A549 treated with GW870086 at 1 μM for 4 hours (cell line): ENCODE measurements at places on chromosomes 13 and 19. TPM values are rescaled to one million over a fixed set of nuclear protein-coding genes. Genes with fewer than 3 reads are reported as not detected.

The LAIR1 gene
- 0.18 TPM in 1 of 5 replicates, not detected in the others for total RNA-seq

The OLFM2 gene
- total RNA-seq, result 8.6 to 12.8 TPM (median 10.4 TPM) in 5 replicates

The ZNF610 gene
- total RNA-seq, result not detected in 5 replicates

The SPATA13 gene
- total RNA-seq, result 7.5 to 10.5 TPM (median 8.4 TPM) in 5 replicates

The FBN3 gene
- not detected in 5 replicates for total RNA-seq

The AZU1 gene
- total RNA-seq, result 0.15 to 0.41 TPM (median 0.35 TPM) in 4 of 5 replicates, not detected in the other

The TGFBR3L gene
- total RNA-seq, result 1.1 to 2.2 TPM (median 1.9 TPM) in 5 replicates

The NLRP9 gene
- not detected in 5 replicates for total RNA-seq

The C5AR1 gene
- total RNA-seq, result 1.4 to 2.3 TPM (median 2.2 TPM) in 5 replicates

The WDR87 gene
- total RNA-seq, result not detected in 5 replicates

The CFAP97D2 gene
- total RNA-seq, result not detected in 5 replicates

The PRSS57 gene
- not detected in 5 replicates for total RNA-seq

The TLE6 gene
- 3.5 to 8.1 TPM (median 5.5 TPM) in 5 replicates for total RNA-seq

The IL12RB1 gene
- total RNA-seq, result not detected in 5 replicates

The GPR42 gene
- not detected in 5 replicates for total RNA-seq

The WDR88 gene
- total RNA-seq, result not detected in 5 replicates

The ZNF723 gene
- not detected in 5 replicates for total RNA-seq

The KLK4 gene
- 0.19 to 0.61 TPM (median 0.43 TPM) in 3 of 5 replicates, not detected in the others for total RNA-seq

The TMEM221 gene
- 0.26 to 0.79 TPM (median 0.68 TPM) in 5 replicates for total RNA-seq

The USP12 gene
- 17.5 to 23.3 TPM (median 19.2 TPM) in 5 replicates for total RNA-seq

The SLAIN1 gene
- total RNA-seq, result 0.34 to 0.82 TPM (median 0.49 TPM) in 5 replicates

The DIRAS1 gene
- 3.3 to 4.2 TPM (median 3.7 TPM) in 5 replicates for total RNA-seq

The ERICH4 gene
- total RNA-seq, result not detected in 5 replicates

The CYP4F8 gene
- total RNA-seq, result not detected in 5 replicates

The DCLK1 gene
- 0.51 to 1.0 TPM (median 0.80 TPM) in 5 replicates for total RNA-seq

The GPR12 gene
- not detected in 5 replicates for total RNA-seq

The PCDH20 gene
- total RNA-seq, result not detected in 5 replicates

The THSD8 gene
- 7.3 to 16.4 TPM (median 14.3 TPM) in 4 of 5 replicates, not detected in the other for total RNA-seq

The PRTN3 gene
- total RNA-seq, result 0.47 to 0.77 TPM (median 0.60 TPM) in 5 replicates

The ZNF471 gene
- total RNA-seq, result 0.02 to 0.03 TPM (median 0.03 TPM) in 4 of 5 replicates, not detected in the other

The CEACAM1 gene
- total RNA-seq, result 2.4 to 3.7 TPM (median 2.9 TPM) in 5 replicates

The KCNJ14 gene
- total RNA-seq, result 0.97 to 2.1 TPM (median 1.3 TPM) in 5 replicates

The PRRG2 gene
- total RNA-seq, result 0.45 to 0.95 TPM (median 0.87 TPM) in 5 replicates

The CBARP gene
- 2.2 to 4.3 TPM (median 4.1 TPM) in 5 replicates for total RNA-seq

The LIM2 gene
- not detected in 5 replicates for total RNA-seq

The PROZ gene
- not detected in 5 replicates for total RNA-seq

The GALP gene
- not detected in 5 replicates for total RNA-seq

The SMIM17 gene
- 0.19 TPM in 1 of 5 replicates, not detected in the others for total RNA-seq

The SELENOV gene
- not detected in 5 replicates for total RNA-seq

The ASPDH gene
- not detected in 5 replicates for total RNA-seq

The AP1M2 gene
- total RNA-seq, result 27.4 to 60.1 TPM (median 42.0 TPM) in 5 replicates

The CGB2 gene
- 0.26 to 0.34 TPM (median 0.26 TPM) in 3 of 5 replicates, not detected in the others for total RNA-seq

The ZNF560 gene
- total RNA-seq, result not detected in 5 replicates

The ZNF627 gene
- total RNA-seq, result 2.0 to 5.0 TPM (median 3.8 TPM) in 5 replicates

The PALM3 gene
- total RNA-seq, result 1.7 to 3.1 TPM (median 1.8 TPM) in 5 replicates

The BCL2L12 gene
- 55.5 to 73.8 TPM (median 71.1 TPM) in 5 replicates for total RNA-seq

The MIA gene
- not detected in 5 replicates for total RNA-seq

The ZNF587 gene
- 5.2 to 6.7 TPM (median 6.6 TPM) in 5 replicates for total RNA-seq

The ZIC2 gene
- 5.9 to 8.9 TPM (median 6.9 TPM) in 5 replicates for total RNA-seq

The ZNF175 gene
- 2.8 to 5.1 TPM (median 4.3 TPM) in 5 replicates for total RNA-seq

The MISP gene
- 67.0 to 86.8 TPM (median 81.7 TPM) in 5 replicates for total RNA-seq

The ZNF419 gene
- total RNA-seq, result 5.6 to 9.9 TPM (median 6.5 TPM) in 5 replicates

The PLEKHA4 gene
- 1.1 to 2.2 TPM (median 1.5 TPM) in 5 replicates for total RNA-seq

The LILRA5 gene
- not detected in 5 replicates for total RNA-seq

The C19orf73 gene
- 1.5 to 2.5 TPM (median 1.6 TPM) in 5 replicates for total RNA-seq

The ADGRE1 gene
- total RNA-seq, result 3.8 to 5.4 TPM (median 4.8 TPM) in 5 replicates

The SPRED3 gene
- 1.8 to 3.1 TPM (median 2.6 TPM) in 5 replicates for total RNA-seq

The ZNF222 gene
- total RNA-seq, result 3.3 to 4.1 TPM (median 3.6 TPM) in 5 replicates
